Fibroblast of lung (primary cell): ENCODE measurements at places on chromosomes 2 and 18. TPM values are rescaled to one million over a fixed set of nuclear protein-coding genes. Genes with fewer than 3 reads are reported as not detected.

Gene SERPINB12
- total RNA-seq, result not detected in 2 replicates

Gene LRRFIP1
- total RNA-seq, result 37.0 and 58.1 TPM in 2 replicates

Gene LMAN2L
- total RNA-seq, result 27.0 and 41.1 TPM in 2 replicates

Gene PROKR1
- not detected in 2 replicates for total RNA-seq

Gene SERPINB7
- total RNA-seq, result 1.0 and 3.0 TPM in 2 replicates

Gene TRABD2A
- total RNA-seq, result 10.8 and 14.4 TPM in 2 replicates

Gene DSG4
- total RNA-seq, result not detected in 2 replicates

Gene GPR39
- total RNA-seq, result 0.26 and 1.3 TPM in 2 replicates

Gene C2orf66
- 0.17 and 0.26 TPM in 2 replicates for total RNA-seq

Gene INPP5D
- 0.33 and 0.51 TPM in 2 replicates for total RNA-seq

Gene CCDC74B
- total RNA-seq, result 2.0 and 3.1 TPM in 2 replicates
